ENCODE measurements at places on chromosomes 5 and 9.

DNA sequence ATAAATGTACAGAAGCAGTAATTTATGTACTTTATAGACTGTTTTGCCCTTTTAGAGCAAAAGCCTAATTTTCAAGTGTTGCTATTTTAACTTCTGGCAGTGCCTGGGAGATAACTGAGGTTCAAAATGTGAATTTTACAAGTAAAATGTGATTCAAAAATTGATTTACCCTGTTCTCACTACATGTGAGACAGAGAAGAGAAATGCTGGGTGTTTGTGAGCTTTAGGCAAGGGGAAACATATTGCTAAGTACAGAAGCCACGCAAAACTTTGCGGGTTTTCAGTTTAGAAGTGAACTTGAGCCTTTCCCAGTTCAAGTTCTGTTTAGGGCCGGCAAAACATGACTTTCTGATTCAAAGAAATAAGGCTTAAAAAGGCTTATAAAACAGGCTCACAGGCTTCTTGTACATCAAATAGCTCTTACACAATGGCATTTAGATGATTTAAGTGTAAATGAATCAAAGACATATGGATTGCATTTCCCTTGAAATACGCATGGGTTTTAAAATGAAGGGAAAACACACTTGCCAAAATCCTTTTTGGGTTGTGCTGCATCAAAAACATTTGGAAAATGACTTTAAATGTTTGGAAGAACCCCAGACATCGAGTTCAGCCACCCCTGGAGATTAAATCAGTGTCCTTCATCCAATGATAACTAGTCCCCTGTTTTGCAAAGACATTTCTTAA is 370.8 kb upstream of the MEF2C start:
- no peak for DNase-seq

DNA sequence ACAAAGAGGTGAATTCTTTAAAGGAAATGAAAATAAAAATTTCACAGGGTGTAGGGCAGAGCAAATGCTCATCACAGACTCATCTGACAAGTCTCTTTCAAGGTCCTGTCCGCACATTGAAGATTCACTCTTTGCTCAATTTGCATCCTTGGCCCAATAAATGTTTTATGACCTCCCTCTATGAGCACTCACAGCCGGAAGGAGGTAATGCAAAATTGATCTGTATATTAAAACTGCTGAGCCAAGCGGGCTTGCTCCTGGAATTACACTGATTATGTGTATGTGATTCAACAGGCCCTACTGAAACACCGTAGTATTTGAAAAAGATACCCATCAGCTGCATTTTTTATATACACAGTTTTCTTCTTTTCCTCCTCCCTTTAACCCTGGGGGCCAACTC is 246.8 kb downstream of the IZUMO3 start:
- no peak for DNase-seq

GRCh38 chr5:153480401-153480800 is 10.1 kb upstream of the GRIA1 start:
- DNase-seq = no peak

- DNase-seq = no peak
These were observed 68.6 kb upstream of the DPYSL3 start for GRCh38 chr5:147578228-147579024.

GRCh38 chr9:129558551-129559505 is 62.1 kb downstream of the C9orf50 start:
- DNase-seq = no peak

DNA sequence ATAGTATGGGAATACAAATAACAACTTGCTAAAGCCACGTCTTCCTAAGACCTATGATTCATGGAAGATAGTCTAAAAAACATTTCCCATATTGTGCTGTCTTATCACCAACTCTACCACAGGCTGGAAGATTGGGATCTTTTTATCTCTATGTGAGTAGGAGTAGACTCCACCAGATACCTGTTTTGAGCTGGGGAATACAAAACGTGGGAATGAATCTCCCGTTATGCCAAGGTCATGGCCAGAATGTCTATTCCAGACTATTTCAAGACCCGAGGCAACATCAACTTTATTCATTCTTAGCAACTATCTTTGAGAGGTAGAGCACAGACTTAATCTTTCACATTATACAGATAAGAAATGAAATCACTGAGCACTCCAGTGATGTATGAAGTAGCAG is 2350.9 kb upstream of the WWC1 start:
- no peak for DNase-seq

DNA sequence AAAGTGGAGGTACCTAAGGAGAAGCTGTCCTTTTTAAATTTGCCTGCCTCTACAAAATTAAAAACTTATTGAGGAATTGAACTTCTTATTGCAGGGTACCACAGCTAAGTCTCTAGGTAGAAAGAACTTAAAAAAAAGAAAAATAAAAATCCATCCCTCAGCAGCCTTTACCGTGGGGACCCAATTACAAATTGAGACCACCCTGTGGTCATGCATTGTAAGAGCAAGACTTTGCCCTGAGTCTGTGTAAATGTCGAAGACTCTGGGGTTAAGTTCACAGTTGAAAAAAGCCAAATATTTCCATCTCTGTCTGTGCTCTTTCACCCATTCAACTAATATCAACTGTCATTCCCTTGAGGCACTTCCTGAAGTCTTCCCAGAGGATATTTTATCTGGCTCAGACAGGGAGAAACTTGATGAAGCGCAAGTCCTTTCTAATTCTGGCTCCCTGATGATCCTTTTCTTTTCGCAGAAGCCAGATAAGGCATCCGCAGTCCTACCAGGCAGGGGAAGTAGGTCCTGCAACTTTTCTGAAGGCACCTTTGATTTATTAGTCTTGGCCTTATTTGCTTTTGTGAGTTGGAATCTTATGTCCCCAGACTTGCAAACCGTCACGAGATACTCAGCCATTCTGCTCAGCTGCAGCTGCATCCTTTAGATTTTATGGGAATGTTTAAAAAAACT is 323.8 kb upstream of the WWC1 start:
- DNase-seq = no peak

- DNase-seq = no peak
These were observed 132.2 kb downstream of the EBF1 start for GRCh38 chr5:158967541-158967940.

DNA sequence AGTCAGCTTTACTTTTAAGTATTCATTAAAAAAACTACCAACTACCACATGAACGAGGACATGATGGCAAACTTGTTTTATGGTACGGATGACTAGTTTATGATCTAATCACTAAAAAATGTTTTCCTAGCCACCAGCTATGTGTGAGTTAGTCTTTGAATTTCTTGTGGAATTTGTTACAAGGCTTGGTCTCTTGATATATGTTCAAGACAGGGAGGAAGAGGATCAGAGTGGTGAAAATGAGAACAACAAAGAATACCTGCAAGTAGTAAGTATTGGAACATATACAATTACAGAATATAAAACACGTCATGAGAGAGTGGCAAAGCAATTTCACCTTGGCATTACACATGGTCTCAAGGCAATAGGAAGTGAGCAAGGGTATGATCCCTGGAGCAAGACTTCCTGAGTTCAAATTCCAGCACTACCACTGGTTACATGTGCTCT is 548.6 kb upstream of the TLE4 start:
- DNase-seq = no peak

DNA sequence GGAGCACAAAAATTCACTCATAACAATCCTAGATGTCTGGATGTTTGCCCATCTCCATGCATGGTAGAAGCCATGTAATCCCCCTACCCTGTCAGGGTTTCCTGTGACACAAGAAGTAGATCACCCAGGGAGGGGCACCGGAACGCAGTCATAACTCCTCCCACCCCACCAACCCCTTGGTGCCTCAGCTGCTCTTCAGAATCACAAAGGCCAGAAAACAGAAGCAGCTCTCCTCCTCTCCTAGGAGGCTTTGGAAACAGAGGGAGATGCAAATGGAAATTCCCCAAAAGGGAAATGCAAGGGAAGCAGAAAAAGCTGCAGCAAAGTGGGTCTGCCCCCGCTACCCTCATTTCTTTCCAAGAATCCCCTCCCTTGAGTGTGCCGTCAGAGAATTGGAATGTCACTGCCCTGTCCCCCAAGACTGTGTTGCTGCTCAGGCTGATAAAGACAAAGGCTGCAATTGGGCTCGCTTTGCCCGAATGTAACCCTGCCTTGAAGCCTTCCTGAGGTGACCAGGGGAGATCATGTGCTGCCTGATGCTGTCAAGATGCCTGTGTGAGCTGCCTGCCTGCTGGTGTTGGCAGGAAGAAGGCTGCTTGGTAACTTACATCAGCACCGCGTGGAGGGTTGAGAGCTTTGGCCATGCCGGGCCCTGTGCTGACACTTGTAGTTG is 65.5 kb upstream of the ABCA1 start:
- peak; percentile 62 for DNase-seq

GRCh38 chr5:146644831-146645230 is 128.8 kb upstream of the GPR151 start:
- DNase-seq = no peak

DNA sequence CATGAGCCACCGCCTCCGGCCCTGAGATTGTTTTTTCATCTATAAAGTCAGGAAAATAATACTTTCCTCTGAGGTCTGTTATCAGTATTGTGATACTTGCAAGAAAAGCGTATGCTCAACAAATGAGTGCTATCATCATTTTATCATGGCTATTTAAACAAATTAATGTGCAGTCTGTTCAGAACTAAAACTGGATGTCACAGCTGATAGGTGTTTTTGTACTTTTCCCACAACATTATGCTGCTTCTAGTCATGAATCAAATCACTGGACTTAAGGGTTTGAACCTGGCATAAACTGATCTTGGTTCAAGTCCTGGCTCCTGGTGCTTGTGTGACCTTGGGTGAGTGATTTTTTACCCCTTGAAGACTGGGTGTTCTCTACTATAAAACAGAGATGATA is 21.4 kb upstream of the PHF19 start:
- DNase-seq = no peak

- peak; percentile 38 for DNase-seq
These were observed 750 bp downstream of the DNM1 start for GRCh38 chr9:128203707-128204551.

DNA sequence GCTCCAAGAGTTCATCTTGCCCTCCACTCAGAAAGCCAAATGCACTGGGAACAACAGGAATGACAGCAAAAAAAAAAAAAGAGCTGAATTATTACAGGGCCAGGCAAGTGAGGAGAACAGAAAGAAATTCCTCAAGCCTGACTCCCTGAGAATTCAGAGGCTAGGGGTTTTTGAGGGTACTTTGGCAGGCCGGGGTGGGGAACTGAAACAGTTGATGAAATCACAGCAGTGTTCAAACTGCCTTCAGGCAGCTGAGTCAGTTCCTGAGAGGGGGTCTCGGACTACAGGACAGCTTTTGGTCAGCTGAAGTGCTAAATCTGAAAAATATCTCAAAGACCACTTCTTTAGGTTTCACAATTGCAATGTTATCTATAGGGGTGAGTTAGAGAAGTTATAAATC is 419.4 kb downstream of the SEMA5A start:
- no peak for DNase-seq

- no peak for DNase-seq
These were observed 755.8 kb upstream of the EDIL3 start for GRCh38 chr5:85140471-85140870.

- no peak for DNase-seq
These were observed 100.0 kb downstream of the PSD2 start for GRCh38 chr5:139895647-139896046.

DNA sequence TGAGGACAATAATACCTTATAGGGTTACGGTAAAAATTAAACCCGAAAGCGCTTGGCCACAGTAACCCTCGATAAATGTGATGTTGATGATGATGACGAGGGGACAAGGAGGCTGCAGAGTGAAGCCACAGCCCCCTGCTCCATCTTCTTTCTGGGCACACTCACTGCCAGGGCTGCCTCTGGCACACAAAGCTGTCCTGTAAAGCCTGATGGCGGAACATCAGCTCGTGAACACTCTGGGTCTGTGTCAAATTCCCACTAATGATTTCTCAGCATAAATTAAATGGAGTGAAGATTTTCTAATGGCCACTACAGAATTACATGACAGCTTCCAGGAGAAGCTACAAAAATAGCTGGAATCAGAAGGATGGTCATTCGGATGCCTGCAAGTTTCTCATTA is 142.2 kb downstream of the TTLL11 start:
- DNase-seq = no peak

GRCh38 chr5:178298283-178298807 is 65.7 kb upstream of the PHYKPL start:
- no peak for DNase-seq

DNA sequence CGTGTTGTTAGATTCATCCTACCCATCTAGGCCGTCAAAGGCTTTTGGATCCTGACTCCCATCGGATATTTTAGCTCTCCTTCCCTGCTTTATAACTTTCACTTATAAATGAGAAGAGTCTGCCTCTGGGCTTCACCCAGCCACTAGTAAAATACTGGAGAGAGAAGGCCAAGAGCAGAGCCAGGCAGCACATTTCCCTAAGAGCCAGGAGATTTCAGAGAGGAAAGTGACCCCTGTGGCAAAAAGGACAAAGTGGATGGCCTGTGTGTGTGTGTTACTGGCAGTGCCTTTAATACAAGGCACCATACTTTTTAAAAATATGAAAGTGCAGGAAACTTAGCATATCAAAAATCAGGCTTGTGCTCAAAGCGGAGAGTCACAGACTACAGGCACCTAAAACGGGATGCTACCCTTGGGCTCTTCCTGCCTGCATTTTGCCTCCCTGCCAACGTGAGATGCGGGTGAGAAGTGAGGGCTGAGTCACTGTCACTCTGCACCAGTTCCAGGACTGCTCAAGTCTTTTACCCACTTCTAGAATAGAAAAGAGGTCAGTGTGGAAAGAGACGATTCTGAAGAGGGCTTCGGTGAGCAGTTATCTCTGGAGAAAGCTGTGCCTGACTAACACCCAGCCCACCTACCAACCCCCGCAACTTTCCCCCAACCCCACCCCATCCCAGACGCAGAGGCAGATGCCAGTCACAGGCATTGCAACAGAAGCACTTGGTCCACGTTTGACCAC is 15.9 kb downstream of the NFIL3 start:
- DNase-seq = no peak

DNA sequence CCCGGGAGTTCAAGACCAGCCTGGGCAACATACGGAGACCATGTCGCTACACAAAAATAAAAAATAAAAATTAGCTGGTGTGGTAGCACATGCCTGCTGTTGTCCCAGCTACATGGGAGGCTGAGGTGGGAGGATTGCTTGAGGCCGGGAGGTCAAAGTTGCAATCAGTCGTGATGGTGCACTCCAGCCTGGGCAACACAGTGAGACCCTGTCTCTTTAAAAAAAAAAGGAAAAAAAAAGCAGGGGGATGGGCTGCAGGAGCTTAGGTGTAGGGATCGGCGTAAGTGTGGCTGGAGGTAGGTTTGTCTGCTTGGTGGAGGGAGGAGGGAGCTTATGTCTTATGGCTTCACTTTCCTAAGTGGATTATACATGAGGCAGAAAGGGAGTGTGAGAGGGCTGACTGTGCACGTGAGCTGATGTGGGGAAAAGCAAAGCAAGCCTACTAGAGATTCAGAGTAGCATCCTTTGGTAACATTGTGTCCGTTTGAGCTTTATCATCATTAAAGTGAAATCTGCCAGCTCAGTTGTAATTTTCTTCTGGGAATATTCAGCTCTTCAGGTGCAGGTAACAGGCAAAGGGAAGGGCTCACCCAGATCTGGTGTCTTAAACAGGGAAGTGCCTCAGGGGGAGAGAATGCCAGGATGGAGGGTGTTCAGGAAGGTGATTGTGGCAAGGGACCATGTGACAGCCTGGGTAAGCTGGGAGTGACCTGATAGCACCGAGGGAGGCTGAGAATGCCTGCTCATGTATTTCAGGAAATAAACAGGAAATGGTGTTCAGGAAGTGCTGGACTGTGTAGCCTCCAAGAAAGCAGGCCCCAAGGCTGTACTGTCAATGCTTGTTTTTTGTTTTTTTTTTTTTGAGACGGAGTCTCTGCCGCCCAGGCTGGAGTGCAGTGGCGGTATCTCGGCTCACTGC is 17.6 kb upstream of the SETX start:
- no peak for DNase-seq

GRCh38 chr5:133353741-133354140 is 258.6 kb downstream of the FSTL4 start:
- no peak for DNase-seq

GRCh38 chr9:36800455-36800854 is 227.8 kb downstream of the MELK start:
- DNase-seq = no peak

Data from activated CD4-positive, alpha-beta T cell treated with anti-CD3 and anti-CD28 coated beads for 36 hours (primary cell).